AG09309 (cell line): ENCODE measurements at places on chromosomes 7 and 10.

DNA sequence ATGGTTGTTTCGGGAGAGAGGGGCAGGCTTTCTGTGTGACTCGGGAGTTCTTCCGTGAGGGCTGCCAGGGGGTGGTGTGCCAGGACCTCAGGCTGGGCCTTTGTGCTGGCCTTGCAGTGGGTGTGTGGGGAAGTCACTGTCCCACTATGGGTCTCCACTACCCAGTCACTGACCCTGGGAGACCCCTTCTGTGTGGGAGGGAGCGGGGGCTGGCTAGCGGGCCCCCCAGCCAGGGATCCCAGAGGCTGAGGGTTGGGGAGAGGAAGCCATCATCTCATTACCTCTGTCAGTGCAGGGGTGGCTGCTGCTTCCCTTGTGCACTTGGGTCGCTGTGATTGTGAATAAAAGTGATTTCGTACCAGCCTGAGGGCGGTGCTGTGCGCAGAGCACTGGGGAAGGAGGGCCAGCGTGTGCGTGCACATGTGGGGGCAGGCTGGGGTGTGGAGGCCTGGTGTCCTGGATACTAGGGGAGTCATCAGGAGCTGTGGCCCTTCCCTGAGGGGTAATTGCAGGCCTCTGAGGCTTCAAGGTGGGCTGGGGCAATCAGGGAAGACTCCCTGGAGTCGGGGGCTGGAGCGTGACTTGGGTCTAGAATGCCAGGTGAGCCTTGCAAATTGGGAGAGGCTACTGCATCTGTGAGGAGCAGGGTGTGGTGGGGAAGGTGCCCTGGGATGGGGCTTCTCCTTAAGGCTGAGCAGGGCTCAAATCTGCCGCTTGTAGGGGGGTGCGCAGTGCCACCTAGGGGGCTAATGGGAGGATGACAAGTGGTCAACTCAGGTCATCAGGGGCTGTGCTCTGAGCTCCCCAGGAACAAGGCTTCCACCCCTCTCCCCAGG, 98.9 kb downstream of the NEURL1 start:
- DNase-seq, result no peak

DNA sequence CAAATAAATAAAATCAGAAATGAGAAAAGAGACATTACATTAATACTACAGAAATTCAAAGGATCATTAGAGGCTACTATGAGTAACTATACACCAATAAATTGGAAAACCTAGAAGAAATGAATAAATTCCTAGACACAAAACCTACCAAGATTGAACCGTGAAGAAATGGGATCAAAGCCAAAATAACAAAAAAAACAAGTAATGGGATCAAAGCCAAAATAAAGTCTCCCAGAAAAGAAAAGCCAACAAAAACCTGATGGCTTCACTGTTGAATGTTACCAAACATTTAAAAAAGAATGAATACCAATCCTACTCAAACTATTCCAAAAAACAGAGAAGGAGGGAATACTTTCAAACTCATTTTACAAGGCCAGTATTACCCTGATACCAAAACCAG, 20.0 kb downstream of the GSDME start:
- DNase-seq, result no peak

- DNase-seq, result no peak
Observed at GRCh38 chr10:124612611-124613498, 131.3 kb downstream of the FAM53B start.

GRCh38 chr7:2979201-2979631, 64.5 kb downstream of the CARD11 start:
- DNase-seq, result no peak

- DNase-seq, result no peak
Observed at GRCh38 chr7:155761162-155761561, 51.1 kb downstream of the SHH start.

GRCh38 chr7:127886248-127886647, 145.0 kb downstream of the LRRC4 start:
- no peak for DNase-seq

- no peak for DNase-seq
Observed at GRCh38 chr10:113063043-113063967, 113.3 kb downstream of the TCF7L2 start.

GRCh38 chr10:33337326-33337957, 3.0 kb upstream of the NRP1 start:
- DNase-seq, result peak; percentile 40

DNA sequence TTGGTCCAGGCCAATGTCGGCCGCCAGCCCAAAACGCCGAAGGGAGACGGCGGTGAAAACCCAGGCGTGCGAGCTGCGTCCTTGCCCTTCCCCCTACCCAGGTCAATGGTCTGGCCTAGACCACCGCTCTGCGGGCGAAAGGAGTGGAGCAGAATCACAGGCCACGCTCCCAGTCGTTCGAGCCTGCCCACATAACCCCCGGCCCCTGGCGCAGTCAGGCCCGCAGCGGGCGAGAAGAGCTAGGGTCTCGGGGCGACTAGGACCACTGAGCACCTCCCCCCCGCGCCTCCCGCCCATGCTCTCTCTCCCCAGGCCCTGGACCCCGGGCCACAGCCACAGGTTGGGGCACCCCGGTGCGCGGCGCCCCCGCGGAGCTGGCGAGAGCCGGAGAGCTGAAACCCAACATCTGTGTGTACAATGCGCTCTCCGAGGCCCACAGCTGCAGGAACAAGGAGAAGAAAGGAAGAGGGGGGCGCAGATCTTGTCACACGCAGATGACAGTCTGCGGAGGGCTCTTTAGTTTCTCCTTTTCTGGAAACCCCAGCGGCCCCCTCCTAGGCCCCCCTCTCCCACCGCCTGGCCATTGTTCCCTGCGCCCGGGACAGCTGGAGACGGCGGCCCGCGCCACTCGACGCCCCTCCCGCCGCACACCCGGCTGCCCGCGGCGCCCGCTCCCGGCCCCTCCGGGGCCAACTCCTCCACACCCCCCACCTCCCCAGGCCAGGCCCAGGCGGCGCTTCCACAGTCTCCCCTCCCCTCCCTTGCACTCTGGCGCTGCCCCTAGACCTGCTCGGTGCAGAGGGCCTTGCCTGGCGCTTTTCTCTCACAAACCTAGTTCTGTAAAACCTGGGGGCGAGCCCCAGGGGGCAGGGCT, 355.0 kb downstream of the DNAJB6 start:
- no peak for DNase-seq

- no peak for DNase-seq
Observed at GRCh38 chr10:5583525-5584175, 58.9 kb downstream of the CALML3 start.

DNA sequence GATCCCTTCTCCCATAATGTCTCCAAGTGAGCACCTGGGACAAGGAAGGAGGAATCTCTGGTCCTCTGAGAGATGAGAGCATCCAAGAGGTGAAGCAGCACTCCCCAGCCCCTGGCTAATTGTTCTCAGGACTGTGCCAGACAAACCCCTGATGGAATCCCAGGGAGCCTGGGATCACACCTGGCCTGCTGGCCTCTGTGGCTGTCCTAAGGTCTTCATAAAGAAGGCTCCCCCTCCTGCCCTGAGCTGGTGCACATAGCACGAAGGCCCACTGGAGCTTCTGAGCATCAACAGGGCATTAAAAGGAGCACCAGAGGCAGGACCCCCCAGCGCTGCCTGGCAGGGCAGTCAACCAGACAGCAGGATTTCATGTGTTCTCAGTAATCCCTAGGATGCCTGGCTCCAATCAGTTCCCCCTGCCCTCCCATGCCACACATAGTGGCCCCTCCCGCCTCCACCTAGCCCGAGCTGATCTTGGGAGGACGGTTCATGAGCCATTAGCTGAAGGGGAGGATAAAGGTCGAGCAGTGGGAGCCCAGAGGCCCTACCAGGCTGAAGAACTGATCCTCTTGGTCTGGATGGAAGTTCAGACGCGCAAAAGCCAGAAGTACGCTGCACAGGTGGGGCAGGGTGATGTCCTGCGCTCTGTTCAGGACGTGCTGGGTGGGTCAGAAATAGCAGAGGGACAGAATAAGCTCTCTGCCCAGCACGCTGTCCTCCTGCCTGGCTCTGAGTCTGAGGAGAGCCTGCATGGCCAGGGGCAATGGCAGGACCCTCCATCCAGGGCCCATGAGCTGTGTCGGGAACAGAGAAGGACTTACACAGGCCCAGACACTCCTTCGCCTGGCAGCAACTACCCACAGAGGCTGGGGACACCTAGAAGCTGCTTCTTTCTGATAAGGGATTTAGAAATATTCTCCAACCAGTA, 8.4 kb downstream of the TBRG4 start:
- no peak for DNase-seq

- DNase-seq, result peak; percentile 20
Observed at GRCh38 chr10:7610651-7611389, 55.9 kb downstream of the ITIH5 start.

DNA sequence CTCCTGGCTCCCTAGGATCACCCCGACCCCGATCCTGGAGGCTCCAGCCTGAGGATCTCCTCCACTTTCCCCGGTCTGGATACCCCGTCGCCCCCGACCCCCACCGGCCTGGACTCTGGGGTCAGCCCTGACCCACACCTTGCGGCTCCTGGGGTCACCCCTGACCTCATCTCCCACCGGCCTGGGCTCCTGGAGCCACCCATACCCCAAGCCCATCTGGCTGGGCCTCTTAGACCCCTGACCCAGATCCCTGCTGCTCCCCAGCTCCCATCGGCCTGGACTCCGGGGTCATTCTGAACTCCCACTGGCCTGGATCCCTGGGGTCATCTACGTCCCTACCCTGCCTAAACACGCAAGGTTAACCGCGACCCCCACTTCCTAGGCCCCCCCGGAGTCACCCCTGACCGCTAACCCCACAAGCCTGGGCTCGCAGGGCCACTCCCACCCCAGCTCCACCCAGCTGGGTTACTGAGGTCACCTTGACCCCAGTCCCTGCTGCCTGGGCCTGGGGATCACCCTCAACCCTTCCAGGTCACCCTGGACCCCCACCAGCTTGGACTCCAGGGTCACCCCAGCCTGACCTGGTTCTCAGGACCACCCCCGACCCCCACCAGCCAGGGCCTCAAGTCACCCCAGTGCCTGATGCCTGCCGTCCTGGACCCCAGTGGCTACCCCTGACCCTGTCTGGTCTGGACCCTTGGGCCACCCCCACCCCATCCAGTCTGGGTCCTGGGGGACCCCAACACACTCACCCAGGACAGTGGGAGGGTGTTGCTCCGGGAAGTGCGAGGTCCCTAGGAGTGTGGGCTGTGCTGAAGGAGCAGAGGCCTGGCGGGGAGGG, 1.2 kb downstream of the FOXK1 start:
- DNase-seq, result no peak

DNA sequence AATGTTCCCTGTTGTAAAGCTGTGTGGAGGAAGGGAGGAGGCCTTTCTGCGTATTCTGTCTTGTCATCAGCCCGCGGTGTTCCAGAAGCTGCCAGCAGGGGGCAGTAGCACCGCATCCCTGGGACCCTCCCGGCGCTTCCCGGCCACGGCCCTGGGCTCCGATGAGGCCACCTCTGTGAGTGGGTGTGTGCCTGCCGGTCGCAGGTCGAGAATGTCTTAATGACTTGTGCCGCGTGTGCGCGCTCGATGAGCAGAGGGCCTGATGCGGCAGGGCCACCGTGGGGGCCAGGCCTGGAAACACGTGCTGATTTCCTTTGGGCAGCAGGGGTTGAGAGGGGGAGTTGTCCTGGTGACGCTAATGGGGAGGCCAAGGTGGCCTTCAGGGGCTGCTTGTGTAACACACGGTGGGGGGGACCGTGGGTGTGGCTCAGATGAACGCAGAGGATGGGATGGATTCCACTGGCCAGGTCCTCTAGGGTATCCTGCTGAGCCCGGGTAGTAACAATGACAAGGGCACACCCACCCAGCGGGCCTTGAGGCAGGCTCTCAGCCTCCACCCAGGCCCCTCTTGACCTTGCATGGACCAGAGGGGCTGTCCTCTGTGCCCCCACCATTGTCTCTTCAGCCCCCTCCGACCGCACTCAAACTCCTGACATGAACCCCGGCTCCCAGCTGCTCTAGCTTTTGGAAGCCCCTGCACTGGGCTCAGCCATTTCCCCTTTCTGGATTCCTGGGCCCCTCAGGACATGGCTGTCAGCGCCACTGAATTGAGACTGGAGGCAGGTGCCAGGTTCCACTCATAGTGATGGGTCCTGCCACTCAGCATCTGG, 135.9 kb upstream of the PODXL start:
- DNase-seq, result no peak

- DNase-seq, result no peak
Observed at GRCh38 chr7:99121496-99122021, 22.3 kb downstream of the SMURF1 start.

GRCh38 chr10:34576797-34577196, 238.3 kb downstream of the PARD3 start:
- no peak for DNase-seq

DNA sequence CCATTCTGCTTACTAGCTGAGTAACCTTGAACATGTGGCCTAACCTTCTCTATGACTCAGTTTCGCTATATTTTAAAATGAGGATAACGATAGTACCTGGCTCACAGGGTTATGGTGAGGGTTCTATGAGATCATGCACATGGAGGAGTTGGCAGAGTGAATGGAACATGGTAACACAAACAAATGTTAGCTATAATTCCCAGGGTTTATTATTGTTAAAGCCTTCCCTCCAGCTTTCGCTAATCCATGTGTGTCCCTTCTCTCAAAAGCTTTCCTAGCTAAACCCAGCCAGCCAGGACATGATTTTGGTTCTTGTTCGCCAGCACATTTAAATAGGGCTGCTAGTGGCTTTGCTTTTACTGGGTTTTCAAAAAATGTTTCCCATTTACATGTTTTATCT, 361.0 kb upstream of the NFE2L3 start:
- no peak for DNase-seq

GRCh38 chr10:71769279-71769823, 4.0 kb downstream of the VSIR start:
- DNase-seq, result no peak

DNA sequence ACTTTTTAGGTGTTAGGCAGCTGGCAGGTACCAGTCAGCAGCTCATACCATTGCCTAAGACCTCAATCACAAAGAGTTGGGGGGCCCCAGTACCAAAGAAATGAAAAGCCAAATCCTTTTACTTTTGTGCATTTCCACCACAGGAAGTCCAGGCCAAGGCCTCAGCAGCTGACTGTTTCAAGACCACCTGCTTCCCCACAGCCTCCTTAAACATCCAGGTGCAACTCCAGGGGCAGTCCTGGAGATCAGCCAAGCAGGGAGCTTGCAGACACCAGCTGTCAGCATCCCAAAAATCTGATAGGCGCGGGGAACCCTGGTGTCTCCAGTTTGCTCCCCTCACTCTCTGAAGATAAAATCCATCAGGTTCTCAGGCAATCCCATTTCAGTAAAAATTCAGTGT, 91.5 kb upstream of the EFCAB10 start:
- DNase-seq, result no peak

GRCh38 chr7:134698481-134698880, 51.8 kb downstream of the BPGM start:
- no peak for DNase-seq

DNA sequence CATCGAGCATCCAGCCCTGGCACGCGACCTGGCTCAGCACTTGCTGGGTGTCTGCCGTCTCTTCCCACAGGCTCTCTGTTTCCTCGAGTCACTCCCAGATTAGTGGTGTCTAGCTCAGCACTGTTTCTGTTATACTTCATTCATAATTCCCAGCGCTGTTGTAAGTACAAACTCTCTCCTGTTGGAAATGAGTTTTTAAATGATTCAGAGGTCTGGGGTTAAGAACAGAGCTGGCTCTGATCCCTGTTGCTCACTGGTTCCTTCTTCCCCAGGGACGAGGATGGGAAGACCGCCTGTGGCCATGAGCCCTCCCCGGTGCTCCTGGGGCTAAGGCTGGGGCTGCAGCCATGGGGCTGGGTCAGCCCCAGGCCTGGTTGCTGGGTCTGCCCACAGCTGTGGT, 17.3 kb upstream of the C10orf95 start:
- peak; percentile 23 for DNase-seq

- DNase-seq, result no peak
Observed at GRCh38 chr10:24363070-24363469, 154.1 kb downstream of the KIAA1217 start.
